Bronchus fibroblast of lung (primary cell): ENCODE measurements at places on chromosomes 7 and 10. TPM values are rescaled to one million over a fixed set of nuclear protein-coding genes. Genes with fewer than 3 reads are reported as not detected.

The CALML5 gene
- not detected in 2 replicates for total RNA-seq

The UPK3B gene
- not detected in 2 replicates for total RNA-seq

The AFAP1L2 gene
- total RNA-seq: 1.0 and 1.9 TPM in 2 replicates

The GARIN1A gene
- 0.34 and 0.45 TPM in 2 replicates for total RNA-seq

The NEUROD6 gene
- not detected in 2 replicates for total RNA-seq

The MYL7 gene
- total RNA-seq: not detected in 2 replicates

The OPN4 gene
- total RNA-seq: not detected in 2 replicates

The OR2A42 gene
- not detected in 2 replicates for total RNA-seq

The ACHE gene
- total RNA-seq: 0.34 TPM in 1 of 2 replicates, not detected in the other

The URGCP gene
- 20.1 and 20.2 TPM in 2 replicates for total RNA-seq

The GATA3 gene
- not detected in 2 replicates for total RNA-seq

The NKX2-3 gene
- not detected in 2 replicates for total RNA-seq

The TMEM229A gene
- total RNA-seq: under 0.01 TPM in 1 of 2 replicates, not detected in the other

The CEP41 gene
- total RNA-seq: 21.7 and 23.5 TPM in 2 replicates

The ARHGAP22 gene
- 28.9 and 32.4 TPM in 2 replicates for total RNA-seq

The AMPH gene
- total RNA-seq: 1.9 and 2.9 TPM in 2 replicates
